Stimulated activated CD8-positive, alpha-beta memory T cell treated with anti-CD3 and anti-CD28 coated beads, Interleukin-7, amount 100 ng/mL, for 24 hours (primary cell): ENCODE measurements at places on chromosomes 4 and X.

DNA sequence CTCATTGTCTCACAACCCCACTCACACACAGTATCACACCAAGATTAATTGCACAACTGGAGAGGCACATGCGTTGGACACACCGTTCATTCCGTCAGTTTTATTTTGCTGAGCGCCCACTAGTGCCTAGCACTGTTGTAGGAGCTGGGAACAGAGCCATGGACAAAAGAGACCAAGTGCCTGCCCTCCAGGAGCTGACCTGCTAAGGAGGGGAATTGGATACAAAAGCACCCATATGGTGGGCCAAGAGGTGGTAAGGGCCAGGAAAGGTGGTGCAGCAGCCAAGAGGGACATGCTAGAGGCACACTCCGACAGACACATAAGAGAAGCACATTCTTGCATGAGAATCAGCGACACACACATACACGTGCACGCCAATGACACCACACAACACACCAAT is 705 bp upstream of the CRMP1 start:
- DNase-seq, result no peak

DNA sequence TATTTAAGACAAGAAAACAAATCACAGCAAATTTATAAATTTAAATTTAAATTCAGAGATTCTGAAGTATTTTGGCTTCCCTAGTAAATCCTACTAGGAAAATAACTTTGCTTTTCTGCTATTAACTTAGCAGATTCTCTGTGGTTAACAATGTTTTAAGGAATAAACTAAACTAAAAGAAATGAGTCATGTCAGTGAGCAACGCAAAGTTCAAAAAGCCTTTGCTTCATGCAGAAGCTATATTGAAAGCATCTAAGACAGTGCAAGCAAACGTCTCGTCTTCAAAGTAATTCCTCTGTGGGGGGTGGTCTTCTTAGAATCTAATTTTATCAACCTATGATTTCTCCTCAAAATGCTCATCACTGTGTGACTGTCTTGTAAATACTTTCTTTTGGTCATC is 30.1 kb downstream of the GABRB1 start:
- DNase-seq, result no peak

GRCh38 chr4:63171341-63171740 is 1237.9 kb downstream of the TECRL start:
- no peak for DNase-seq

DNA sequence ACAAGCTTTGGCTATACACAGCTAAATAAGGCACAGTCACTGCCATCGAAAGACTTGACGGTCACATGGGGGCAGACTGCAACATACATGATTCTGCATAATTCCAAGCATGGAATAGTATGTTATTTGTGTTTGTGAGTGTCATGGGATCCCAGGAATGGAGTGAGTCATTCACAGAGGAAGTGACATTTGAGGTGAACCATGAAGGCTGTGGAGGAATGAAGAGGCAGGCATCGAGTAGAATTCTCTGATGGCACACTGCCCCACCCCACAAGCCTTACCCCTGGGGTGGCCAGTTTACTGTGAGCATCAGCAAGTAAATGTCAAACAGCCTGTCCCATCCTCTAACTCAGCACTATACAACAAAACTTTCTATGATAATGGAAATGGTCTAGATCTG is 619.7 kb downstream of the MID1IP1 start:
- DNase-seq, result no peak

DNA sequence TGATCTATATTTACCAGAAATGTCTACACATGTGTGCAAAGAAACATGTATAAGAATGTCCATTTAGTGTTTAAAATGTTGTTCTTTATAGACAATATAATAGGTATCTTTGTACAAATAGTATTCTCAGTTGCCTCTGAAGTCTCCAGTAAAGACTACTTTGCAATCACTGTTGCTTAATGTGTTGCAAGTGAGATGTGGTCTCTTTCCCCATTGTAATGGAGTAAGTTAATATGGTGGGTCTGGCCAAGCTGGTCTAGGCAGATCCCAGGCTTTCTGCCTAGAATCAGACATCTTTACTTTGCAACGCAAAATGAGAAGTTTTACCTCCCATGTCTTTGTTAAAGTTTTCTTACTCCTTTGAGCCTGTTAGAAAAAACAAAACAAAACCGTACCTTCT is 144.8 kb downstream of the GABRA3 start:
- no peak for DNase-seq

DNA sequence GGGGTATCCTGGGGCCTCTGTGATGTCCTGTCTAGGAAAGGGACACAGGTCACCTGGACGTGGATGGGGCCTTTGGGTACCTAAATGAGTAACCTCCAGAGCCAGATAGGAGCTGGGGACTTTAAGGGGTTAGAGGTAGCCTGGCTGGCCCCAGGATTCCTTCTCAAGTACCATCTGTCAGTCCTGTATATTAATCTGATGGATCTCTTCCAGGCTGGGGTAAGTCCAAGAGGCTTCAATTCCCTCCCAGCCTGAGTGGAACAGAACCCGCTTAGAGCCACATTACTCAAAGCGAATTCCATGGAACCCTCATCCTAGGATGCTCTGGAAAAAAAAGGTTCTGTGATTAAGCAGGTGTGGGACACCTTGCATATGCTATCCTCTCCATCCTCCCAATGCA is 24.8 kb upstream of the MAP3K15 start:
- no peak for DNase-seq

DNA sequence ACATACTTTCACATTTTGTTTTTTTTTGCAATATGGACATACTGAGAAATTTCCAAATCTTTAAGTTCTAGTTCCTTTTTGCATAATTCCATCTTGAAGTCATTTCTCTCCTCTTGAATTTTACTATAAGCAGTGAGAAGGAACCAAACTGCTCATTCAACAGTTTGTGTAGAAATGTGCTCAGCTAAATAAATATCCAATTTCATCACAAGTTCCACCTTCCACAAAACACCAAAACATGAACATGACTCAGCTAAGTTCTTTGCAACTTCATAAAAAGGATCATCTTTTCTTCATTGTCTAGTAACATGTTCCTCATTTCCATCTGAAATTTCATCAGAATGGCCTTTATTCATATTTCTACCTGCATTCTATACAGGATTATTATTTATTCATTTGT is 77.3 kb upstream of the FGF13 start:
- no peak for DNase-seq

GRCh38 chrX:68421636-68422035 is 11.7 kb downstream of the OPHN1 start:
- DNase-seq, result no peak

GRCh38 chrX:22164770-22165388 is 107.8 kb upstream of the CBLL2 start:
- no peak for DNase-seq

DNA sequence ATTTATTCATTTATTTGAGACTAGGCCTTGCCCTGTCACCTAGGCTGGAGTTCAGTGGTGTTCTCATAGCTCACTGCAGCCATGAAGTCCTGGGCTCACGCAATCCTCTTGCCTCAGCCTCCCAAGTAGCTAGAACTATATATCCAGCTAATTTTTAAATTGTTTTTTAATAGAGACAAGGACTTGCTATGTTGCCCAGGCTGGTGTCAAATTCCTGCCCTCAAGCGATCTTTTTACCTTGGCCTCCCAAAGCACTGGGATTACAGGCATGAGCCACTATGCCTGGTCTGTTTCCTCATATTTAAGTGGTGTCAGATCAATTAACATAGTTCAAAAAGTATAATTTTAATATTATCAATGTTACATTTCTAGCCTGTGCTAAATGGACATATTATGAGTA is 68.5 kb downstream of the AFF1 start:
- DNase-seq, result no peak

- no peak for DNase-seq
Observed at GRCh38 chr4:40745285-40745984, 4.3 kb upstream of the NSUN7 start.

DNA sequence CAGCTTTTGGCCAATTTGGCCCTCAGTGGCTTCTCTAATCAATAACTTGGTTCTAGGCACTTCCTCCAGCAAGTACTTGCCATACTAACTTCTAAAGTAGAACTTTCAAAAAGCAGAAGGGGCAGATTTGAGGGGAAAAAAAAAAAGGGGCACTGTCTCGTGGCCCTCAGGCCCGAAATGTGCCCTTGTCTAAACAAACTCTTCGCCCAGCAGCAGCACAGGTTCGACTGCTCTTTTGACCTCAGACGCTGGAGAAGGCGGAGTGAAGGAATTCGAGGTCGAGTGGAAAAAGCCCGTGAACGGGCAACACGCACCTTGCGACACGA is 775 bp downstream of the GRPEL1 start:
- DNase-seq, result no peak

DNA sequence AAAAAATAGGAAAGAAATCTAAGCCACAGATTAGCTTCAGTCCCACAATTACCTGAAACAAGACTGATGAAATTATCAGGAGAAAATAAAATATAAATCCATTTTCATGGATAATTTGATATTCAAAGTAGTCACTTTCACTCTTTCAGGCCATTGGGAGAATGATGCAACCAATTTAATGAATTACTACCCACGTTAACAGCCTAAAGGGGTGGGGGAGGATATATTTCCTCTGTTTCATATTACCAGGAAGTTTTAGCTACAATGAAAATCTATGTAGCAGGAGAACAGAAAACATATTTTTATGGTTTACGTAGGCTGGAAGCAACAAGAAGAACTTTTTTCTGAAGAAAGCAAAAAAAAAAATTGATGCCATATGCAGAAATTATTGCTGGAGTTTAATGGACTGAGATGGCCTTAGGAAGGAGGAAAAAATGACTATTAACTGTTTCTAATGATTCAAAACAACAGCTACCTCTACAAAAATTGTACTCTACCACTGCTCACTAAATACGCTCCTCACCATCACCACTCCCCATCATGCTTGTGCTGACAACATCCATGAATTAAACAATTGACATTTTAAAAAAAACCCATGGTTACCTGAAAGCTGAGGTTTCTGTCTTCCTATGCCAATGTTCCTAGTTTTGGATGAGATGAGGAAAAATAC is 100.9 kb downstream of the CXXC4 start:
- DNase-seq, result no peak

DNA sequence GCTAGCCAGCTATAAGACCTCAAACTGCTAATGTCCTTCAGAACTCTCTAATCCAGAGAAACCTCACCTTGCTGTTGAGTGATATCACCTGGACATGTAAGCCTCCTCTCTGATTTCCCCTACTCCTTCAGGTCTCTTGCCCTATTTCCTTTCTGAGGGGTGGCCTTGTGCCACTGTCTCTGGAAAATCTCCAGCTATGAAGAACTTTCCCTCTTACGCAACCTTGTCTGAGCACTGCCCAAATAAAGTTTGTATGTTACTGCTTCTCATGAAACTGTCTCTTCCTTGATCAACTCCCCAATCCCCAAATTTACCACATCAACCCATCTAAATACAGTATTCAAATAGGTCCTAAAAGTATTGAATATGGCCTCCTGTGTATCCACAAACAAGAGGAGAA is 53.5 kb upstream of the VEGFD start:
- no peak for DNase-seq

- no peak for DNase-seq
Observed at GRCh38 chrX:46876901-46877300, 35.3 kb upstream of the JADE3 start.

DNA sequence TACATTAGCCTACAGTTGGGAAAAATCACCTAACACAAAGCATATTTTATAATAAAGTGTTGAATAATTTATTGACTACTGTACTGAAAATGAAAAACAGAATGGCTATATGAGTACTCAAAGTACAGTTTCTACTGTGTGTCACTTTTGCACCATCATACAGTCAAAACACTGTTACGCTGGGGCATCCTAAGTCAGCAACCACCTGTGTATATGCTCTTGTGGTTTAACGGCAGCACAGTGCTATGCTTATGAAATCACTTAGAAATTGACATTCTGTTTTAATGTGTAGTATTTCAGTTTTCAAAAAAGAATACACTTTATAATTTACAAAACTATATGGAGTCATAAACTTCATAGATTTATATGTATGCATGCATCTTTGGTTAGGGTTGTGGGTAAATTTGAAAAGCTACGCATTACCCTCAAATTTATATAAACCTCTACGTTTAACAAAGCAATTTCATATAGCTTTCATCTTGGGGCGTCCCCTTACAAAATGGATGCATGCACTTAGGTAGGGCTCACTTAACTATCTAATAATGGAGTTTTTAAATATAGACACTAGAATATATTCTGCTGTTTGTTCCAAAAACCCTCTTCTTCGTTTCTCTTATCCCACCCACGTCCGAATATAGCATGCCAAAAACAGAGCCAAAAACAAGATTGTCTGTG is 690 bp upstream of the NEIL3 start:
- DNase-seq, result no peak

- DNase-seq, result no peak
Observed at GRCh38 chr4:6439120-6439762, 33.2 kb downstream of the PPP2R2C start.

DNA sequence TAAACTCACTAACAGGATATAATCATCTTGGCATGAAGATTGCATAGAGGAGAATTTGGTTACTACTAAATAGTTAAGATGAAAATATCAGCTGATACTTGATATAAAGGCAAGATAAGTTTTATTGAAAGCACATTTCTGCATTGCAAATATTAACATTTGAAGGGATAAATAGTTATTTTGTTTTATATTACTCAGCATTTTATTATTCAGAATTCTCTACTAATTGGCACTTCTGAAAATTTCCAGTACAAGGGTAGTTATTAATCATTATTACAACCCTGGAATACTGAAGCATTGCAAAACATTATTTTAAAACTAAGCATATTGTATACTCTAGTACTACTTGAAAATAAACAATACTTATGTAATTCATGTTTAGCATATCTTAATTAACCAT is 32.7 kb upstream of the AREG start:
- DNase-seq, result no peak

- DNase-seq, result no peak
Observed at GRCh38 chr4:105765690-105766407, 57.3 kb downstream of the GSTCD start.

DNA sequence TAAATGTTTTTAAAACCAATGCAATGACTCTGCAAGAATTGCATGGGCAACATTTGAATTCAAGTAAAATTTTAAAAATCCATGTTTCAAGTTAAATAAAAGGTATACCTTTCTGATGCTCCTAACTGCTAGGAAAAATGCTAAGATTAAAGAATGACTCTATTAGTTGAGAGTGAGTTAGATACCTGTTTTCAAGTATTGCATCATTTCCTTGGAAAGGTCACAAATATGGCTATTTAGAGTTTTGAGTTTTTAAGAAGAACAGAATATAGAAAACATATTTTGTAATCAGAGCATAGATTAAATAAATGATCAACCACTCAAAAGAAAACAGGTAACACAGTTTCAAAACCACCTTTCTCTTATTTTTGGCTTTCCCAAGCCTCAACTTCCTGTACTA is 18.3 kb upstream of the NPY2R start:
- DNase-seq, result no peak

DNA sequence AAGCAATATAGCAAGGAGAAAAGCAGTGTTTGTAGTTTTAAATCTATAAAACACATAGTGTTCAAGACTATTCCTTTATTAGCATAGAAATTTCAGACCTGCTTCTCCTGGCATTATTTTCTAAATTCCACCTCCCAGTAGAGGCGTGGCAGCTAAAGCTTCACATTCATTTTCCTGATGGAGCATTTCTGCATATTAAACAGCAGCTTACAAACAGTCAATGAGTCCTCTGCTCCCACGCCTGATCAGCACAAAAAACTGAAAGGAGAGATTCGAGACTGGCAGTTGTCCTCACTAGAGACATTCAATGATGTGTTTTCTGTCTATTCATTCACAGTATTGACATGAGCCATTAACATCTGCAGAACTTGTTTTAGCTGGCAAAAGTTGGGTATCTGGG is 61.4 kb downstream of the SHISA3 start:
- DNase-seq, result no peak

- no peak for DNase-seq
Observed at GRCh38 chrX:439241-439640, 52.5 kb upstream of the PPP2R3B start.
